ENCODE measurements at places on chromosomes 12 and 14. TPM values are rescaled to one million over a fixed set of nuclear protein-coding genes. Genes with fewer than 3 reads are reported as not detected.

GRCh38 chr12:29012673-29013072 is 136.4 kb upstream of the FAR2 start:
- DNase-seq = no peak

DNA sequence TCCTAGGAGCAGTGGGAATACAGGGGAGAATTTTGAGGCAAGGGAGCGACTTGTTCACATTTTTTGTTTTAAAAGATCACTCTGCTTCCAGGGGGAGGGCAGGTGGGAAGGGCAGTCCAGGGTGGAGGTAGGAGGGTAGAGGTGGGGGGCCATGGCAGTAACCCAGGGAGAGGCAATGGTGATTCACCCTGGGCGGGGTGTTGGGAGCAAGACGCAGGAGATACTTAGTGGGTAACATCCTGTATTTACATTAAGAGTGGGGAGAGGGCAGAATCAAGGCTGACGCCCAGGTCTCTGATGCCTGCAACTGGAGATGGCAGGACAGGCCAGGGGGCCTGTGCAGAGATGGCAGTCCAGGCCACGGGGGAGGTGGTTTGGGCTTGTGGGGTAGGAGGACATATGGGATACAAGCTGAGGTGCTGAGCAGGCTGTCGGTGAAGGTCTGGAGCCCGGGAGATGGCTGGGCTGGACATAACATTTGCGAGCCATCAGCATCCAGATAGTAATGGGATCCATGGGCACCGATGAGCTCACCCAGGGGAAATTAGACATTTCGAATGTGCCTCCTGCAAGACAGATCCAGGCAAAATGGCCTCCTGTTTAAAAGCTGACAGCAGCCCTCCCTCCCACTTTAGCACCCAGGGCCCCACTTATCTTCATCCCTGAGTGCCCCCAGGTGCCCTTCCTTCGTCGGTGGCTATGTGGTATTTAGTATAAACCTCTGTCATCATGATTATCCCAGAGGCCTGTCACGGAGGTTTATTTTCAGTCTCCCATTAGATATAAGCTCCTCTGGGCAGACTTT is 9.3 kb downstream of the EML1 start:
- peak; percentile 38 for DNase-seq

DNA sequence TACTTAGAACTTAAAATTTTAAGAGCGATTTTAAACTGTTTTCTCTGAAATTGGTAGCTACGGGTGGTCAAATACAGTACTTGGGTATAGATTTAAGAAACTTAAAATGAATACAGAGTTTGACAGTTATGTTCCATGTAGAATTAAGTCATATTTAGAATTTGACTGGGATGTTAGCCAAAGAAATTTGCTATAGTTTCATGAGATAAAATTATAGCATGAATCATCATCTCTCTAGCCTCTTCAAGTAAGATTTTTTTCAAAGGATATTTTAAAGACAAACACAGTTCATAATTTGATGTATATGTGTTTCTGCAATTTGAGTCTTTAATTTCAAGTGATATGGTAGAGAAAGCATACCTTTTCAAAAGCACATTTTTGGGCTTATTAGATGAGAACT is 41.0 kb downstream of the ZCRB1 start:
- peak; percentile 41 for DNase-seq

DNA sequence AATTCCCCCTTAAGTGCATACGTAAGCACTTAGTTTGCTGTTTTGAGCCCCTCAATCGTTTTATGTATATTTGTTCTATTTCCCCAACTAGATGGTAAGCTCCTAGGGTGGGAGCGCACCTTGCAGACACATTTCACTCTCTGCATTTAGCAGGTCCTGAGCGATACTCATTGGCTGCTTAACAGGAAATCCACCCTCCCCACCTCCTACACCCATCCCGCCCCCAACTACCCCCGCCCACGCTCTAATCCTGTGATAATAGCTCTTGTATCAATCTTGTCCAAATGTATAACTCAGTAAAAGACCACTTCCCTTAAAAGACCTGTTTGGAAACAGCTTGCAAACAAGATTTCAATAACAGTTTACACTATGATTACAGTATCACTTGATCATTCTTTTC is 8.1 kb downstream of the LPAR5 start:
- no peak for DNase-seq

GRCh38 chr12:32261638-32262037 is 137.7 kb upstream of the FGD4 start:
- DNase-seq = no peak

GRCh38 chr14:25464772-25465171 is 414.8 kb upstream of the STXBP6 start:
- no peak for DNase-seq

DNA sequence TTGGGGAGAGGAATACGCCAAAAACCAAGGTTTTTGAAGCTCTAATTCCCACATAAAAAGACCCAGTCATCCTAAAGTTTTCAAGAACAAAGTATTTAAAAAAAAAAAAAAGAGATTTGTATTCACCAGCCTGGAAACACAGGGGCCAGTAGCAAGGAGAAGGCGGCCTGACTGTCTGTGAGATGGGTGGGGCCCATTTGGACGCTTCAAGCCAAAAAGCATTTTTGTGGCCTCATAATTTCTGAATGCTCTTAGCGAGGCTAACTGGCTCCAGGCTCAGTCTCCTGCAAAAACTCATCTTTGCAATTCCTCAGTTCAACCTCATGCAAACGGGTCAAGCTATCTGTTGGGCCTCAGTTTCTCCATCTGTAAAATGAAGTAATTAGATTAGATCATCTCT is 514.1 kb downstream of the MED13L start:
- peak; percentile 49 for DNase-seq

GRCh38 chr12:62658910-62659309 is 192.3 kb downstream of the MON2 start:
- no peak for DNase-seq

DNA sequence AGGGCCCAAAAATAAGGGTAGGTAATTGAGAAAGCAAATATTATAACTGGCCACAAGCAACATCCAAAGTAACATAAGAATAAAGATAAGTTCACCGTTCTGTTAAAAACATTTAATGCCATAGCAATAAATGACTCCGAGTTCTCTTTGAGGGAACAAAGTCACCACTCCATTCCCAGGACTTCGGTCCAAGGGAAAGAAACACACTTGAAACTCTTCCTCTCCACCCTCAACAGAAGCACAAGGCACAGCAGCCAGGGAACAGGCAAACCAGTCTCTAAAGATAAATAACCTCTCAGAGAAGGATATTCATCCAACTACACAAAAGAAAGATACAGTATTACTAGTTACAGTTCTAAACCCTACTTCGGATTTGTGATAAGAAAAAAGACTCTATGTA is 2.5 kb downstream of the SETD3 start:
- DNase-seq = no peak

- no peak for DNase-seq
These were observed 233.6 kb downstream of the KTN1 start for GRCh38 chr14:55813630-55814029.

GRCh38 chr14:51328772-51329353 is 88.8 kb downstream of the TMX1 start:
- DNase-seq = no peak

DNA sequence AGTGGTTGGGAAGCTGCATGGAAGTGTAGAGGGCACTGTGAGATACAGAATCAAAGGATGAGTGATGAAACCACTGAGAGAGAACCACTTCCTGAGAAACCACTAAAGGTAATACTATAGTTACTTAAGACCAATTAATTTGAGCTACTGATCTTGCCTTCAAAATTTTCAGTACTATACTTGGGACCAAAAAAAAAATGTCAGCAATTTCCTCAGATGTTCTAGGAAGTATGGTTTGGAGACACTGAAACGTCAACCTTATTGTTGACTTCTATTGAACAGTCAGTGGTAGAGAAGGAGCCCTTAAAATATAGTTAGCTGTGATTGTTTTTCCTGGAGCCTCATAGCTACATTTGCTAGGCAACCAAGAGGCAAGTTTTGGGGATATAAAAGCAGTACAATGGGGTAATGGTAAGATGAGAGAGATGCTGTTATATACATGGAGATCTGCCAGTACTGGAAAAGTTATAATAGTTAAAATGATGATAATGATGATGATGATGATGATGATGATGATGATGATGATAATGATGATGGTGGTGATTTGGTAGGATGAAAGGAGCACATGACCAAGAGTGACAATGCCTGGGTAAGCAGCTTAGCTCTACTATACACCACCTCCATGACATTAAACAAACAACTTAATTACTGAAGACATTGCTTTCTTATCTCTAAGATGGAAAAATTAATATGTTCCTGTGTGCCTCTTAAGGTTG is 300.9 kb upstream of the G2E3 start:
- DNase-seq = no peak

GRCh38 chr14:23121361-23121771 is 2.3 kb upstream of the CEBPE start:
- DNase-seq = peak; percentile 49

GRCh38 chr12:93569656-93570551 is 2.6 kb upstream of the SOCS2 start:
- DNase-seq = peak; percentile 76

- DNase-seq = no peak
These were observed 203.2 kb downstream of the PAWR start for GRCh38 chr12:79487386-79488110.

DNA sequence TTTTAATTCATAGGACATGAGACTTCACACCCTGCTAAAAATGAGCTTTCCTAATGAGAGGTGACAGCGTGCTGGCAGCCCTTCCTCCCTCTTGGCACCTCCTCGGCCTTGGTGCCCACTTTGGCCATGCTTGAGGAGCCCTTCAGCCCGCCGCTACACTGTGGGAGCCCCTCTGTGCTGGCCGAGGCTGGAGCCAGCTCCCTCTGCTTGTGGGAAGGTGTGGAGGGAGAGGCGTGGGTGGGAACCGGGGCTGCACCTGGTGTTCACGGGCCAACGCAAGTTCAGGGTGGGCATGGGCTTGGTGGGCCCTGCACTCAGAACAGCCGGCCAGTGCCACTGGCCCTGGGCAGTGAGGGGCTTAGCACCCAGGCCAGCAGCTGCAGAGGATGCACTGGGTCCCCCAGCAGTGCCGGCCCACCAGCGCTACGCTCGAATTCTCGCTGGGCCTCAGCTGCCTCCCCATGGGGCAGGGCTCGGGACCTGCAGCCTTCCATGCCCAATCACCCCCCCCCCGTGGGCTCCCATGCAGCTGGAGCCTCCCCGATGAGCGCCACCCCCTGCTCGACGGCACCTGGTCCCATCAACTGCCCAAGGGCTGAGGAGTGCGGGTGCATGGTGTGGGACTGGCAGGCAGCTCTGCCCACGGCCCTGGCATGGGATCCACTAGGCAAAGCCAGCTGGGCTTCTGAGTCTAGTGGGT is 22.7 kb upstream of the B4GALNT1 start:
- DNase-seq = no peak

DNA sequence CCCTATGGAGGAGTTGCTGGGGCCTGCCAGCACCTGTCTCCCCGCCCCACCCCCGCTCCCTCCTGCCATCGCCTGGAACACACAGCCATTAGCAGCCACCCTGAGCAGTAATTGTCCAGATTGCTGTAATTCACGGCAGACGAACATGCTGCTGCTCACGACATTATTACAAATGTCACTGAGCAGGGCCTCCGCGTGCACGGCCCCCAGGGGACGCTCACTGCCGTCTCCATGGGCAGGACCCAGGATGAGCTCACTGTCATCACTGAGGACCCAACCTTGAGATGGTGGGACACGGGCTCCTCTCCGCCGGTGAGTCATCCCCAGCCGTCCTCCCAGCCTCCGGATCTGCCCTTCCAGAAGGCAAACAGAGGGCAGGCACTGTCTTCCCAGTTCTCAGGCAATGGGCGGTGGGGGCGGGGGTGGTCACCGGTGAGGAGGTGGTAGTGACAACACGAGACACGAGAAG is 100.4 kb downstream of the RFLNA start:
- peak; percentile 56 for DNase-seq

- peak; percentile 23 for DNase-seq
These were observed 432.1 kb downstream of the CCDC91 start for GRCh38 chr12:28622406-28622805.

GRCh38 chr12:100404769-100405407 is 48.0 kb downstream of the SLC17A8 start:
- DNase-seq = peak; percentile 51

- no peak for DNase-seq
These were observed 110.4 kb downstream of the BCAT1 start for GRCh38 chr12:24838531-24838950.

DNA sequence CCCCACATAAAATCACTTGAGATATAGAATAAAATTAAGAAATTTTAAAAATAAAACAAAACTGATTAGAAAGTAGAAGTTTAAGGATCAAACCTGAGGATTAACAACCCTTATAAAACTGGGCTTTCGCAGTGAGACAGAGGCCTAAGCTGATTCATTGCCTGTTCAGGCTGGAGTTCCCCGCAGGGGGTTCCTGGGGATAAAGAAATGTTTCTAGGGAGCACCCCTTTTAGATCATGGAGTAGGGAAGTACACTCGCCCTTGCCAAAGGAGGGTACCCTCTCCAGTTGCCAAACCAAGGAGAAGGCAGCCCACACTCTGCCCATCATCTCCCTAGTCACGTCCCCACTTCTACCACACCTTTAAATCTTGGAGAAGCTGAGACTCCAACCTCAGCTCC is 6.8 kb downstream of the GLIPR1 start:
- DNase-seq = no peak

DNA sequence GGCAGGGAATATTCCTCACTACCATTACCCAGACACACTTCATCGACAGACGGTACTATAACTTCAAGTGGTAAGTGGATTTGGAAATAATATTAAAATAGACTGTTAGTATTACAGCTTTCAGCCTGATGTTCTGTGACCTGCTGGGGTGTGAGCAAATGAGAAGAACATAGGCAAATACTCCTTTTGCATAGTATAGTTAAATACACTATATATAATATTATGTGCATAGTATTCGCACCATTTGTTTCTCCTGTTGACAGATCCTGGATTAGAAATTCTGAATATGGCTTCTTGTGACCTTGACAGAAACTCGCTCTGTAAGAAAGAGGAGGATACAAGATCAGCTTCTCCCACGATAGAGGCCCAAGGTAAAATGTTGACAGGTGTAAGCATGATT is 115.6 kb downstream of the DNAI7 start:
- no peak for DNase-seq

- DNase-seq = no peak
These were observed 32.0 kb downstream of the NRXN3 start for GRCh38 chr14:78202163-78202562.

Gene KERA
- total RNA-seq = not detected

Gene KRT6C
- not detected for total RNA-seq

Gene DCN
- not detected for total RNA-seq

Gene SMIM41
- not detected for total RNA-seq

Gene TSPAN19
- total RNA-seq = not detected

Gene PLBD1
- 0.87 TPM for total RNA-seq

Gene INSM2
- total RNA-seq = 0.07 TPM
